Heart right ventricle (tissue), 16 donors: ENCODE measurements at places on chromosomes 11 and 22. TPM values are rescaled to one million over a fixed set of nuclear protein-coding genes. Genes with fewer than 3 reads are reported as not detected.
A peak's percentile ranks its signal among the peaks of the same experiment; 100 is the strongest.

- no peak for DNase-seq
These were observed 23.5 kb upstream of the WNT11 start for GRCh38 chr11:76229690-76230240.

DNA sequence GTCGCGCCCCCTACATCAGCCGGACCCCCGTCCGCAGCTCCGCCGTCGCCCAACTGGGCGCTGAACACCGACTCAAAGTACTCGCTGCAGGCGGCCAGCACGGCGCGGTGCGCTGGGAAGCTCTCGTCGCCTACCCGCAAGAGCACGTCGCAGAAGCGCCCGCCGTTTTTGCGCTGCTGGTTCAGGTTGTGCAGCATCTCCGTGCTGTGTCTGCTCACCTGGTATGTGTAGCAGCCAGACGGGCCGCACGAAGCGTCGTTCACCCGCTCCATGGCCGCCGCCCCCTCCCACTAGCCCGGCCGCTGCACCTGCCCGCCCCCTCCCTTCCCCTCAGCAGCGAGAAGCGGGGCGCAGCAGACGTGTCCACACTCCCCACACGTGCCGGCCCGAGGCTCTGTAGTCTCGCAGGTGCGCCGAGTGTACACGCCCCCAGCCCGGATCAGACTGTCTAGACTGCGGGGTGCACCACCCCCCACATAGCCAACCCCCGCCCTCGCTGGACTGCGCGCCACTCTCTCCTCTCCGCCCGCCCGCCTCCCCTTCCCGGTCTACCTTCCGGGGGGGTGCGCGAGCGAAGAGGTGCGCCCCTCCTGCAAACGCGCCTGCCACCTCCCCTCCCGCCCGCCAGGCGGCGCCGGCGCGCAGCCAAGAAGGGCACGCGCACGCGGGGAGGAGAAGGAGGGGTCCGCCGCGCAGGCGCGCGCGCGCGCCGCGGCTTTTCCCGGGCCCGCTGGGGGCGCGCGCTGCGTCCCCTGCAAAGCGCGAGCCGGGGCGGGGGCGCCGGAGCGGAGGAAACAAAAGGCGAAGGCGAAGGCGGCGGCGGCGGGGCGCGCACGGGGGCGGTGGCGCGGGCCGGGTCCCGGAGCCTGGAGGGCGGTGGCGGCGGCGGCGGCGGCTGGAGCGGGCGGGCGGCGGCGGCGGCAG, 553 bp downstream of the PATZ1 start:
- peak; percentile 89 for DNase-seq

DNA sequence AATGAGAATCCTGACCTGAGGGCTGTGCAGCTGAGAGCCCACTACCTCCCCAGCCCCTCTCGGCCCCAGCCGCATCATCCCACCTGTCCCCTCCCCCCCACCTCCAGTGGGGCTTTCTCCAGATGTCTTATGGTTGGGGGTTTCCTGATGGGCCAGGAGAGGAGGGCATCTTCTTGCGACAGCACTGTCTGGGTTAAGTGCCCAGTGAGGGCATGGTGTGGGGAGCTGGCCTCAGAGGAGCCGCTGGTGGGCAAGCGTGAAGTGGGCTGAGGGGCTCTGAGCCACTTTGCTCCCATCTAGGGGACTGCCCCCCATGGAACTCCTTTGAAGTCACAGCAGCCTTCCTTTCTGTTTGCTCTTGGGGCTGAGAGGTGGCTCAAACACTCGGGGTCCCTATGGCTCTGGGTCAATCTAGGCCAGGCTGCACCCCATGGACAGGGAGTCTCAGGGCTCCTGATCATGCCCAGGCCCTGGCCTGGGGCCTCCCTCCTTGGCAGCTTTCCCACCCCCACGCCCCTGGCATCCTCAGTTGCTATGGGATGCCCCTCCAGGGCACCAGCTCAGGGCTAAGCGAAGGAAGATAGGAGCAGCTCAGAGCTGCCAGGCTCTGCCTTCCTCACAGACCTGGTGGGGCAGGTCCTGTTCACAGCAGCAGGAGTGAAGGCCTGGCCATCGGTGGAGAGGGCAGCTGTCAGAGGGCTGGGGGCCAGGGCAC, 11.0 kb upstream of the MIEF1 start:
- no peak for DNase-seq

Gene CD3G
- 0.06 TPM for polyA plus RNA-seq

GRCh38 chr11:45169310-45170072, 23.1 kb downstream of the PRDM11 start:
- DNase-seq: no peak

DNA sequence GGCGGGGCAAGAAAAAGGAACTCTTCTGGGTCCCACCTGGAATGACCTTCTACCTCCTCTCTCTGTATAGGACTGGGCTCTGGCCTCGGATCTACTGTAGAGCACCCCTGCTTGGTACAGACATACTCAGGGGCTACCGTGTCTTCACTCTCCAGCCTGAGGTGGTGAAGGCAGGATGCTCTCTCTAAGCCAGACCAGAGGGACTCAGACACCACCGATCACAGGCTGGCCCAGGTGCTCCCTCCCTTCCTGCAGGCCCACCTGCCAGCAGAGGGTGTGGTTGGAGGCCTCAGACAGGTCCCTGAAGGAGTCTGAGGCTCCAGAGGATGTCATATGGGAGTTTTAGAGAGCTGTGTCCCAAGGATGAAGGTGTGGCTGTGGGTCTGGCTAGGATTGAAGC, 4.1 kb downstream of the NHERF4 start:
- DNase-seq: no peak

GRCh38 chr11:8729837-8730696, 47.5 kb downstream of the RPL27A start:
- DNase-seq: no peak

Gene ZNF280B
- polyA plus RNA-seq: 0.01 TPM

Gene TRIM51
- not detected for polyA plus RNA-seq

DNA sequence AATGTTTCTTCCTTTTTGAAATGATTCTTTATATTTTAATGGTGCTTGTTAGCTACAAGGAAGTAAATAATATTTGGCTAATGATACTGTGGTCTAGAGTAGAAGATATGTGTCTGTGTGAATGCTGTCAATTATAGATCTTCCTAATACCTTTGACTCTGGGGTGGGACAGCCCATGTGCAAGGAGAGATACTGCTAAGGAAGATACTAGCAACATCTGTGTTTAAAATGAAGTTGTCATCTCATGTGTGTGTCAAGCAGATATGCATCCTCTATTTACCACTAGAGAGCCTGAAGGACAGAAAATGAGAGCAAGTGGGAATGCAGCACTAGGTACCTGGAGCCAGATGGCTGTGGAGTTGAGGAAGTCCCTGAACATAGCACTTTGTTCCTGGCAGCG, 34.1 kb downstream of the PPME1 start:
- DNase-seq: no peak

DNA sequence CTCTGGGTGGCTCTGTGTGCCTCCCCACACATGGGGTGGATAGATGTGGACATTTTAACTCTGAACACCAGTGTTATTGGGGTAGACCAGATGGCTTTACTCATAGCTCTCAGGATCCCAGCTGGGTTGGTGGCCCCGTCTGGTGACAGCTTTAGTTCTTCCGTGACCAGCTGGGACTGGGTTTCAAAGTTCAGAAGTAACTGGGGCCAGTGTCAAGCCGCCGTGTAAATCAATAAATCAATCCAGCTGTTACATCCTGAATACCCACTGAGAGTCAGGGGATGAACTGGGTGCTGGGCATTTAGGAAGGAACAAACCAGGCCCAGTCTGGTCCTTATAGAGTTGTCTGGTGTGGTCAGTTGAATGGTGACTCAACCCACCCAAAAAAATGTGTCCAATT, 269.4 kb downstream of the CTTN start:
- no peak for DNase-seq

DNA sequence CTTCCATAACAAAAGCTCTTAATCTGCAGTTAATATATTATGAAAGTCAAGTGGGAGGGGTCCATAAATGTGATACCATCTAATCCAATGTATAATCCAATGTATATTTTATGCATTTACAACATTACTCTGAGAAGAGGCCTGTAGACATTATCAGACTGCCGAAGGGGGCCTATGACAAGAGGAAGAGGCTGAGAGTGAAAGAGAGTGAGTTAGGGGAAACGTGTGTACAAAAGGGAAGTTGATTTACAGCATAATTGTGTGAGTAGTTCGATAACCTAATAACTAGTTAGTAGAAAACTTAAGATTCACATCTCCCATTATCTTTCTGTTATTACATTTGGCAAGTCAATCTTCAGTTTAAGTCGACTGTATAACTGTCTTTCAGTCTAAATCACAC, 86.6 kb downstream of the DDX10 start:
- no peak for DNase-seq

Gene SYCE3
- not detected for polyA plus RNA-seq

Gene OR5P2
- polyA plus RNA-seq: not detected

DNA sequence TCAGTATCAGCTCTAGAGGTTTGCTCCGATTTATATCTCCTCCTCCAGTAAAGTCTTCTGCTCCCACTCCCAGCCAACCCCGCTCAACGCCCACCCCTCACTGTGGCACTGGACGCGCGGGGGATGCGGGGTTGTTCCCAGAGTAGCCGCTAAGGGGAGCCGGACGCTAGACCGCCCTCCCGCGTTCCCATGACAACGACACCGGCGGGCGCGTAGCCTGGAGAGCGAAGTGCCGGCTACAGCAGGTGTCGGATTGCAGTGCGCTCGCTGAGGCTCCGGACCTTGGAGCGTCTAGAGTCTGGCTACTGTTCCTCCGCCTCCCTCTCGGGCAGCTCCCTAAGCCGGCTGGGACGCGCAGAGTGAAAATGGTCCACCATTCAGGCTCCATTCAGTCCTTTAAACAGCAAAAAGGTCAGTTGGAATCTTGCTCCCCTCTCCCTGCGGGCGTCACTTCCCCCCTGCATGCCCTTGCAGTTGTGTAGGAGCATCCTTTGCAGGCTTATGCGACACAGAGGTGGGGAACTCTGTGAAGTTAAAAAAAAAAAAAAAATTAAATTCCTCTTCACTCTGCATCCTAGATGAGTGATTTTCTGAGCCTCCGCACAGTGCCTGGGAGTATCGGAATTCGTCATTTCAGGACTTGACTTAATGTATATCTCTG, at the start of gene ANO3:
Gene ANO3 (plus strand): TSS at position 220 of the 661 bp plus-strand sequence. CDS start 146 bp downstream, at position 366.
- DNase-seq: peak; percentile 8

DNA sequence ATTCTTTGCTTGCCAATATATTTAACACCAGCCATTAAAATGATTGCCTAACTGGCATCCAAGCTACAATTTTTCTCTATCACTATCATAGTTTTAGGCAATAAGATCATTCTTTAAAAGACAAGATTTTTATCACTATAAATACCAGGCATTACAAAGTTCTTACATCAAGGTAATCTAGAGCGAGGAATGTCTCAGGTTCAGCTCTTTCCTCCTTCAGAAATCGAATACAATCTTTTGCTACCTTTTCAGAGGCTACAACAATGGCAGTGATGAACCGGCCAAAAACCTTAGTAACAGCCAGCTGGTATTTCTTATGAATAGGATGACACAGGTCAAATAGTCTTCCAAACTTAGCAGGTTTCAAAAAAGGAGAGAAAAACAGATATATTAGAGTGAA, 23.9 kb downstream of the SMC1B start:
- DNase-seq: no peak

Gene BMAL1
- 14.7 TPM for polyA plus RNA-seq

DNA sequence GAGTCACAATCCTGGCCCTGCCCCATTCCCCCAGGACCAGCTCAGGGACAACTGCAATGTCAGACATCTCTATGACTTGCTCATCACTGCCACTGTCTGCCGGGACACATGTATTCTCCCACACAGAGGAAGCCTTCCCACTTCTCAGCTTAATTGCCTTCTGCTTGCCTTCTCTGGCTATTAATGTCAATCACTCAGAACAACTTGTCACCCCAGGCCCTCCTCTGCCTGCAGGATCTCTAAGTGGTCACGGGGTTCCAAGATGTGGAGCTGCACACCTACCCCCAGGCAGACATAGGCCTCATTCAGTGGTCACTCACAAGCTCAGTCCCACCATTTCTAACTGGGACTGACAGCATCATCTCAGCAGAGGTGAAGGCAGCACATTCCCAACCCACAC, 15.1 kb downstream of the PLEKHA7 start:
- no peak for DNase-seq

DNA sequence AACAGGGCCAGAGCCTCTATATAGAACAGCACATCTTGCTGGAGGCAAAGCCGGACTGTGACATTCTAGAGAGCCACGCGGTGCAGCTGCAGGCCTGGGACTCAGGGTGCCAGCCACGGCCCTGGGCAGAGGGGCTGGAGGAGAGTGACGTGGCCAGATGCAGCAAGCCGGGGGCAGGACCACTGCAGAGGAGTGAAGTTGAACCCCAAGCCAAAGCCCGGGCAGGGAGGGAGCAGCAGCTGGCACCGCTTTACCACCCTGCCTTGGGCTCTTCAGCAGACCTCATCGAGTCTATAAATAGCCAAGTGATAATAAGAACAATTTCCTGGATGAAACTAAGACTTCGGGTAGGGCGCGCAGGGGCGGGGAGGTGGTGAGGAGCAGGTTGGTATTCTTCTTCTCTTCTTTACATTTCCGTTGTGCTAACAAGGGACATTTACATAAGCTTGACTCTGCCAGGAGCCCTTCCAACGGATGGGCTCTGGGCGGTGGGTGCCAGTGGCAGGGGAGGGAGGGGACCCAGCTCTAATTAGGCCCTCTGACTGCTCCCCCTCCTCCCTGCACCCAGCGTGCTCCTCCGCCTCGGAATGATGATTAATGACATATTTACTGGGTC, 110.2 kb downstream of the ST3GAL4 start:
- no peak for DNase-seq

Gene SF3A1
- polyA plus RNA-seq: 16.0 TPM

Gene TRPM5
- not detected for polyA plus RNA-seq
